ENCODE measurements at places on chromosomes 12 and 14.

DNA sequence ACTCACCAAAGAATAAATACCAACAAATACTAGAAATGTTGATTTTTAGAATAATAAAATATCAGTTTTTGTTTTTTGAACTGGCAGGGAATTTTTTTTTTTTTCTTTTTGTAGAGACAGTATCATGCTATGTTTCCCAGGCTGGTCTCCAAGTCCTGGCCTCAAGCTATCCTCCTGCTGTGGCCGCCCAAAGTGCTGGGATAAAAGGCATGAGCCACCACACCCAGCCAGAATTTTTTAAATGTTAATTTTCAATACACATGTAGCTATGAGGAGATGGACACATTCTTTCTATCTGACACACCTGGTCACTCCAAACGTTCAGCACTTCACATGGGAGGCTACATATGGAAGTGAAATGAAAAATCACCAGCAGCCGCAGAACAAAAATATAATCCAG lies 126.8 kb downstream of the ETV6 start:
- DNase-seq: no peak

DNA sequence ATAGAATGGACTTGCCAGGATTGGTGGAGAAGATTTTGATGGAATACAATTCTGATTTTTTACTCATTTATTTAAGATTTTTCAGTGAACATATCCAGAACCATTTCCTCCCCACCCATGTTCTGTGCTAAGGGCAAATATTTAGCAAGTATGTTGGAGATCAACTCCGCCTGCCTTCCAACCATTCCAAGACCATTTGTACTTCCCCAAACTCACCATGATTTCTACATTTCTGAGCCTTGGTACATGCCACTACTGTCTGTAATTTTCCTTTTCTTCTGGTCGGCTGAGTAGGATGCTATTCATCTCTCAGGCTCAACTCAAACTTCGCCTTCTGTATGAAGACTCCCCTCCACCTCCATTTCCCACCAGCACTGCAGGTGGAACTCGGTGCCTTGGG lies 150.6 kb downstream of the NTF3 start:
- DNase-seq: no peak

- DNase-seq: no peak
These were observed 43.6 kb downstream of the EML5 start for GRCh38 chr14:88749139-88749538.

GRCh38 chr14:64508215-64508776 lies 3.7 kb downstream of the ZBTB1 start:
- DNase-seq: no peak

- no peak for DNase-seq
These were observed 10.7 kb downstream of the TMBIM4 start for GRCh38 chr12:66159123-66159522.

- DNase-seq: no peak
These were observed 9.6 kb upstream of the IFI27L2 start for GRCh38 chr14:94139006-94139405.

- DNase-seq: no peak
These were observed 115.4 kb downstream of the KIF21A start for GRCh38 chr12:39327510-39327909.

- no peak for DNase-seq
These were observed 53.7 kb downstream of the KCNC2 start for GRCh38 chr12:75155962-75156361.

Measured in activated T-helper 1 cell treated with Interleukin-2 at 50 U/mL for 16 hours (primary cell).